ENCODE measurements at places on chromosomes 4 and X.

GRCh38 chrX:44265559-44265958, 77.9 kb downstream of the EFHC2 start:
- no peak for DNase-seq

GRCh38 chrX:71321731-71322130, 20.2 kb downstream of the ITGB1BP2 start:
- DNase-seq: no peak

DNA sequence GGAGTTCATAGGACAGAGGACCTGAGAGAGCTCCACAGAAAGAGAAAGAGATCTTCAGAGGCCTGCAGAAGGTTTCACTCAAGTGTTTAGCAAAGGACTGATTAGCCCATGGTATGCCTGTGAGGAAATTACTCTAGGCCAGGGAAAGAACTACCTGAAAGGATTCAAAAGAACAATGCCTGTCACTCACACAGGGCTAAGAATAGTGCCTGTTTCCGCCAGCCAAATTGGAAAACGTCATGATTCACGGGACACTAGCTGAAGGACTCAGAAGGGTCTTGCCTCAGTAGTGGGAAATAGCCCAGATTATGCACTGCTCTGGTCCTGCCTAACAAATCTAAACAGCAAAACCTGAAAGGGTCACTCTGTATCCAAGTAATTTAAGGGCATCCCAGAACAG, 21.1 kb downstream of the SYTL4 start:
- DNase-seq: no peak

- DNase-seq: no peak
These were observed 554.8 kb upstream of the TENM3 start for GRCh38 chr4:181688432-181688831.

DNA sequence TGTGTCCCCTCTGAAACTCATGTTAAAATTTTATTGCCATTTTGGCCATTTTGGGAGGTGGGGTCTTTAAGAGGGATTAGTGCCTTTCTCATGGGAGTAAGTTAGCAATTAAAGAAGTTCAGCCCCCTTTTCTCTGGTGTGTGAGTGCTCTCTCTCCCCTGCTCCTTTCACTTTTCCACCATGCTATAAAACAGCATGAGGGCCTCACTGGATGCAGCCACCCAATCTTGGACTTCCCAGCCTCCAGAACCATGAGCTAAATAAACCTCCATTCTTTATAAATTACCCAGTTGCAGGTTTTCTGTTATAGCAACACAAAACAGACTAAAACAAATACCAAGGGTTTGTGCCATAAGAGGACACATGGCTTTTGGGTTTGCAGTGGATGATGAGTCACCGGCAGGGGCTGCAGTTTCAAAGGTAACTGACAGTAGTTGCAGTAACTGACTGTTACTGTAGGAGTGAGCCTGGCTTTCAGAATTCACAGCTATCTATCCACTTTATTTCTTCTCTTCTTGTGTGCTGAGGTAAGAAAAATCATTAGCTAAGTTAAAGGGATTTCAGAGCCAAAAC, 121.5 kb downstream of the PPEF1 start:
- DNase-seq: peak; percentile 12

- DNase-seq: no peak
These were observed 123.2 kb upstream of the FAM9C start for GRCh38 chrX:13167481-13168231.

- no peak for DNase-seq
These were observed 55.3 kb upstream of the RAPGEF2 start for GRCh38 chr4:159047478-159048165.

GRCh38 chrX:139559383-139560042, 29.0 kb downstream of the F9 start:
- DNase-seq: peak; percentile 86

DNA sequence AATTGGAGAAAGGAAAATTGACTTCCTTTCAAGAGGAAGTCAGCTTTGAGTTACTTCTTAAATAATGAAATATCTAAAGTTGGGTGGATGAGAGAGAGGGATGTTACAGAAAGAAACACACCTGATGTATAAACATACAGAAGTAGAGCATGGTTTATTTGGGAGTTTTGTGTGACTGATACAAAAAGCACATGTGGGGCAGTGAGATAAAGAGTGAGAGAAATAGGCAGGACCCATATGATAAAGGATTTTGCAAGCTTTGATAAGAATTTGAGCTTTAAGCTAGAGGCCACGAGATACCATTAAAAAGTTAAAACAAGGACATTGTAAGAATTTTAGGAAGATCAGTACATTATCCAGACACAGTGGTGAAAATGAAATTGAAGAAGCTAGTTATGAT, 263.3 kb upstream of the GPRIN3 start:
- no peak for DNase-seq

Measured in RKO (cell line).